Epithelial cell of esophagus (primary cell): ENCODE measurements at places on chromosomes 5 and 9.

DNA sequence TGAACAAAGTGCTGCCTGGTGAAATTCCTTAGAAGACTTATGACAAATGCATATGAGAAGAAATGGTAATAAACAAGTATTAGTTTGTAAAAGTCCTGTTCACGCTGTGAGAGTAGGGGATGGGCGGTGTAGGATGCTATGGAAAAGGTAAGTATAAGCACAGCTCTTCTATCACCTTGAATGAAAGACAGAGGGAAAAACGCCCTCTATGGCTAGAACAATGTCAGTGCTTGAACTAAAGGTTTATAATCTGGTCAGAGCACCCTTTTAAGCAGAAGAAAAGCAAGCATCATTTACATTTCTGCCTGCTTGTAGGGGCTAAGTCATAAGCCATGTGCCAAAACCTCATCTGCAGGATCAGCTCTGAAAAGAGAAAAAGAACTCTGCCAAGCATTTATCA, 115.2 kb downstream of the LHFPL2 start:
- DNase-seq = peak; percentile 65

DNA sequence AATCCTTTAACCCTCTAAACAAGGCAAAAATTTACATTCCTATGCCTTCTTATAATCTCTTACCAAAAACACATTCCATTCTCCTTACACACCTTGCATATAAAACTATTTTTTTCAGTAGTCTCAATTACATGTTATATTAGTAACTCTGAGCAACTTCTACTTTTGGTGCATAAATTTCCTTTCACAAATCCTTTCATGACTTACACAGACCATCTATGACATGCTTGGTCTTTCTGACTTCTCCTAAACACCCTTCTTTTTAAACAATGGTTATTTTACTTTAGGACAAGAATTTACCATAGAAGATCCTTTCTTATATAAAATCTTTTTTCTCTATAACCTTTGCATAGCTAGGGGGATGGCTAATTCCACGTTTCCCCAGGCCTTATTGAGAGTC, 208.0 kb upstream of the ARRDC3 start:
- no peak for DNase-seq

DNA sequence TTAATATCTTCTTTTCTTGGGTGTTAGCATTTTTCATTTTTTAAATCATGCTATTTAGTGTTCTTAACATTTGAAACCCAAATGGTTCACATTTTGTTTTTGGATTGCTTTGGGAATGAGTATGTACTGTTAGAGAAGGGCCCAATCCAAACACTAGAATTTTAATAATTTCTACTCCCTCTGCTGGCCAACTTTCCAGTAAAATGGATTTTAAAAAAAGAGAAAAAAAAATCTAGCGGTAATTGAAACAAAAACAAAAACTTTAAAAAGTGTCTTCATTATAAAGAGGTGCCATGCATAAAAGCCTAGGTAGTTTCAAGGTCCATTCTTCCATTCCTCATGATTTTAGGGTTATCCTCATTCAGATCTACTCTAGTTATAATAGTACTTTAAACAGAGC, 32.1 kb upstream of the RICTOR start:
- DNase-seq = peak; percentile 21

DNA sequence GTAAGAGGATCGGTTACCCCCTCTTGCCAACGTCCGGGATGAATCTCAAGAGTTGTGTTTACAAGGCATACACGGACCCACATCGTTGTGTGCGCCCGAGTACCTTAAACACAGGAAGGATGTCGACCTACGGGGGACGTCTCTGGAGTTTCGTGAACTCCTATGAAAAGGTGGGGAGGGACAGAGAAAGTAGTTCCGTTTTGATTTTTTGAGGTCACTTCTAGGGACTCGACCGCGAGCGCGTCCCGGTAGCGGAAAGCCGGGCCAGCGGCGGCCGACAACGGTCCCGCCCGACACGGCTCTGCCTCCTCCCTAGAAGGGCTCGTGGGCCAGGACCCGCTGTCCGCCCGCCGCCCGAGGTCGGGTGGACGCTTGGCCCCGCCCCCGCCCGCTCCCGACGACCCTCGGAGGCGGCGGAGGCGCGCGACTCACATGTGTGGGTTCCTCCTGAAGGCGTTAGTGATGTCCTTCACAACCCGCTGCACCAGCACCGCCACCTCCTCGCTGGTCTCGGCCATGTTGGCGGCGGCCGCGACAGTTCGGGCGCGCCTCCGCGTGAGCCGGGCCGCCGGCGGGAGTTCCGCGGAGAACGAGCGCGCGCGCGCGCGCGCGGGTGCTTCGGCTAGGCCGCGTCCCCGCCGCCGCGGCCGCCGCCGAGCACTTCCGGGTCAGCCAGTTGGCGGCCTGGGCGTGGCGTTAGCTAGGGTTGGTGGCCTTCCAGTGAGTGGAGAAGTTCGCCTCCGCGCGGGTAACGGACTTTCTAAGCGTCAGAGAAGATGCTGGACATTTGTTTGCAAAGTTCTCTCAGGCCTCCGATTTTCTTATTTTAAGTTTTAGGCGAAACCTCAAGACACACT, at the start of gene PTAR1:
Gene PTAR1, minus strand, starts transcription at position 591 of the 857 bp plus-strand sequence. Its CDS starts 73 bp downstream, at position 518.
- DNase-seq = peak; percentile 91

- DNase-seq = no peak
These were observed at the start of gene COL15A1 for GRCh38 chr9:98943682-98944056. TSS of gene COL15A1 (plus strand) at chr9:98943907. CDS start at chr9:98944062, 155 bp downstream.

DNA sequence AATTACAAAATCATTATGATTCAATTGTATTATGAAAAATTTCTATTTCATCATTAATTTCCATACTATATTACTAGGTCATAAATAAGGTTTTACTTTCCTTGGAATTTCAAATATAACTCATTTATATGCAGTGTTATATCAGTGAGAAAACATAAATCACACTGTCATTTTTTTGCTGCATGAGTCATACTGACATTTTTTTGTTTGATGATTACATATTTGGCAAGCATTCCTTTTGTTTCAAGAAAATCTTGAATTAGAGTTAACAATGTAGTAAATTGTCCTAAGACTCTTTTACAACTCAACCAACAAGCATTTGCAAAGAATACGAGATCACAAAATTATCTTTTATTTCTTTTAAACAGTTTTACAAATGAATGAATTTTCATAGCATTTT, 298.4 kb upstream of the SEMA6A start:
- DNase-seq = peak; percentile 22

GRCh38 chr9:117777823-117778222, 73.6 kb downstream of the TLR4 start:
- DNase-seq = no peak

DNA sequence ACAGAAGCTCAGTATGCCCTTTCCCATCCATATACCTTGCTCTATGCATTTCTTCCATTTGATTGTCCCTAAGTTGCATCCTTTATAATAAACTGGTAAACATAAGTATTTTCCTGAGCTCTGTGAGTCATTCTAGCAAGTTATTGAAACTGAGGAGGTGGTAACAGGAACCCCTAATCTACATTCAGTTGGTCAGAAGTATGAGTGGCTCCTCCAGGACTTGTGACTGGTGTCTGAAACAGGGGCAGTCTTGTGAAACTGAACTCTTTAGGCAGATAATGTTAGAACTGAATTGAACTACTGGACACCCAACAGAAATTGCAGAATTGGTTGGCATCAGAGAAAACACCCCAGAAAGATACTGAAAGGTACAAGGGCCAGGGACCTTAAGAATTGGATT, 133.1 kb upstream of the POU5F2 start:
- DNase-seq = no peak

DNA sequence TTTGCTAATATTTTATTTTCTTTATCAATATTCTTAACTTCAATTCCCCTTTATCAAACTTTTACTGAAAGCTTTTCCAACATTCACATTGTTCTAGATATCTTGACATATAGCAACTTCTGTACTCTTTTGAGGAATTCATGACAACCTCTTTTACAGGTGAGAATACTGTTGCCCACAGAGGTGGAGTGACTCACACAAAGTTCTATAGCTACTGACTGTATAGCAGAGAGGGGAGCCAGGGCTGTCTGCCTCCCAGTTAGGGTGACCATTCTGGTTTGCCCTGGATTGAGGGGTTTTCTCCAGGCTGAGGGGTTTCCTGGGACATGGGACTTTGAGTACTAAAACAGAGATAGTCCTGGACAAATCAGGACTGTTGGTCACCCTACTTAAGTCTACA, 16.2 kb downstream of the SEC61B start:
- DNase-seq = no peak

DNA sequence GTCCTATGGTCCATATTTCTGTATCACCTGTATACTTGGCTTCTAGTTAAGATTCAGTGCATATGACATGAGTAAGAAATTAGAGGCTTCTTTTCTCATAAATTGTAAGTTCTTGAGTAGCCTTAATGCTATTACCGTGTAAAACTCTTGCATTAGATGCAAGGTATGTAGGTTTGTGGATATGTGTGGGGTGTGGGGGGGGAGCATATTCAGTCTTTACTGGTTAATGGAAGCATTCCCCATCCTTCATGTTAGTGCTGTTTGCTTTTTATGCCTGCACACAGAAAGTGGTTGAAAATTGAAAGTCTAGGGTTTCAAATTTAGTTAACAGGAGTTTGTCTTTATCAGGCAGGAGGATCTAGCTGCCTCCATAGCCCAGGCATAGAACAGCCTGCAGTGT, 16.1 kb downstream of the RAI14 start:
- no peak for DNase-seq

GRCh38 chr5:169667896-169668674, 31.0 kb downstream of the DOCK2 start:
- DNase-seq = peak; percentile 53

DNA sequence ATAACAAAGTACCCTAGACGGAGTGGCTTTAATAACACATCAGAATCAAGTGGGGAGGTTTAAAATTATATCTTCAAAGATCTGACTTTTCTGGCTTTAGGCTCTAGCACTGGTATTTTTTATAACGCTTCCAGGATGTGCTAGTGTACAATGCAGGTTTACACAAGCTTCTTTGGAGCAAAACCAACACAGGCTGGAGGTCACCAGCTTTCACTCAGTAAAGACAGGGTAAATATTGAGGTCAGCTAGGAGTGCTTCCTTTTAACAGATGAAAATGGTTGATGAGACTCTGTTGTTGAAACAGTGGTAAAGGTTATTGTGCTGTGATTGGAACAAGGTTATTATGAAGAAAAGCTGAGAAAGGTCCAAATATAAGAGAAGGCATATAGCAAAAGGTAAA, 414.2 kb downstream of the TAF11L14 start:
- no peak for DNase-seq

DNA sequence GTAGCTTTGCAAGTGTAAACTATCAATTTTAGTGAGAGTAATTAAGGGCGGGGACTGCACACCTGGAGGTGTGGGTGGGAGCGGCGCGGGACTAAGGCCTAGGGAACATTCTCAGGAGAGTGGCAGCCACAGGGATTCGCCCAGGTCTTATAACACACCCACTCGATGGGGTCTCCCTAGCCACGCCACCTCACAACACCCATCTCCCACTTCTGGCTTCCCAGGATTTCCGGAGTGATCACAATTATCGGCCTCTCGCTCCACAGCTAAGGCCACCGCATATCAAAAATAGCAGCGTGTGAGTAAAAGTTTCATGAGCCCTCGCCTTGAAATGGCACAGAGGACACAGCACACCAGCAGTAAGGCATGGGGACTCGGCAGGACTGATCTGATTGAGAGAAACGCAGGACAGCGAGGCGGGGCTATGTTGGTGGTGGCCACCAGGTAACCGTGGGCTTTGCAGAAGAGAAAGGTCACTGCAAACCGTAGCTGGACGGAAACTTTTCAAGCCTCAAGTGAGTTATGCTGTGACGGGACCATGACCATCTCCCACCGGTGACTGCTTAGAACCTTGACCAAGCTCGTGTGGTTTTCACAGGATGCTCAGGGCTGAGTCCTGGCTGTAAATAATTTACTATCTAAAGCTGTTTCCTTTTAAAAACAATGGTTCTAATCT, 1.1 kb upstream of the LPAR1 start:
- DNase-seq = peak; percentile 53

GRCh38 chr9:101477736-101478135, 42.2 kb upstream of the ALDOB start:
- peak; percentile 59 for DNase-seq

GRCh38 chr5:79573983-79574890, 38.0 kb upstream of the TENT2 start:
- no peak for DNase-seq

DNA sequence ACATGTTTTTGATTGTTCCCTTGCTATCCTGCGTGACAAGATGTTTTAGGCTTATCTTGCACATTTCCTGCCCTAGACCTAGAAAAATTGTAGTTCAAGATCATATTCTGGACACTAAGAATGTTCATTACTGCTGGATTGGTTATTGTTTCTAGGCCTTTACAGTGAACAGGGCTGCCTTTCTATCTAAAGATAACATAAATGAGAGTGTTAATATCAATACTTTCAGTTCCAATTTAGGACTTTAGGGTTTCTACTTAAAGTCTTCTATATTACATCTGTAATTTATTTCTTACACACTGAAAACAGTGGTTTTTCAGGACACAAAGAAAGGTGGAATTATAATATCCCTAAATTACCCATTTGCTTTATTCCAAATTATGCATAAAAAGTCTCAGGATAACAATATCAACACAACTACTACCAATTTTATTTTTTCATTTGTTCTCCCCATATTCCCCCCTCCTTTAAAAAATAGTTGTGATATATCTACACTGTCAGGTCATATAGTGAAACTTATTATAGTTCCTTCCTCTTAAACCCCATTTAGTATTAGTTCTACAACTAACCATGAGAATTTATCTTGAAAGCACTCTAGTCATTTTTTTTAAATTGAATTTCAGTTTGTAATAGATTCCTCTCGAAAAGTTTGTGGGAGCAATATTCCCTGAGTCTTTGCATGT, 293.9 kb upstream of the RIOK2 start:
- DNase-seq = no peak

DNA sequence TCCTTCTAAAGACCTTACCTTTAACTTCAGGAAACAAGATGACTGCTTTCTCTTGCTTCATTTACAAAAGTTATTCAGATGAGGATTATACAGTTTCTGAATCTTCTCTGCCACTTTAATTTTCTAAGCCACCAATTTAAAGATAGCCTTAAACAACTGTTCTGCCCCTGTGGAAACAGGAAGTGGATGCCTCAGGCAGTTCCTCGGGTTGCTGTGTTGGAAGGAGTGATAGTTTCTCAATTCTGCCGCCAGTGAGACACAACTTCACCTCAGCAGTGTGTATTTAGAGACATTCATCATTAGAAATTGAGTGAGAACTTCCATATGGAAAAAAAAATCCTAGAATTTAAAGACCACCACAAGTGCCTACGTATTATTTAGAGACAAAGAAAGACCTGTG, 475.1 kb upstream of the WWC1 start:
- peak; percentile 86 for DNase-seq

GRCh38 chr5:135432113-135432512, 15.0 kb downstream of the DCANP1 start:
- DNase-seq = no peak

DNA sequence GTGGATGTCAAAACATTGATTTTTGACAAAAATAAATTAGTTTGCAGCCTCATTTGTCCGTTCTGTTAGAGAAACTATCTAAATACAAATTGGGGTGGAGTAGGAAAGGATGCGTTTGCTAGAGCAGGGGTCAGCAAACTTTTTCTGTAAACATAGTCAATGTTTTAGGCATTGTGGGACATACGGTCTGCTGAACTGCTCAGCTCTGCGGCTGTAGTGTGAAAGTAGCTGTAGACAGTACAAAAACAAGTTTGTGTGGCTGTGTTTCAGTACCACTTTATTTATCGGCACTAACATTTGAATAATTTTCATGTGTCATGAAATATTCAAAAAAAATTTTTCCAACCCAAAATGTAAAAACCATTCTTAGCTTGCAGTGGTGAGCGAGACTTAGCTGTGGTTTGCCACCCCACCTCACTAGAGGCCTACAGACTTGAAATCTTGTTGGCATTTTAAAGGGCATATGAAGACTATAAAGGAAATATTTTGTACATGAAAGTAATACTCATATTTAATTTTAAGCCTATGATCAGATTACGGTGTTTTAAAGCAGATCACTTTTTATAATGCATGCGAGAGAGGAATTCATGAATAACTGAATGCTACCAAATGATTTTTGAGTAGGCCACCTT, 151.0 kb upstream of the PCA3 start:
- DNase-seq = no peak
